Skeletal muscle tissue (tissue), 5 donors: ENCODE measurements at places on chromosomes 11 and 22. TPM values are rescaled to one million over a fixed set of nuclear protein-coding genes. Genes with fewer than 3 reads are reported as not detected.

The KCNQ1 gene
- total RNA-seq = 2.6 TPM

The GGT5 gene
- 2.1 TPM for total RNA-seq

The OR52N4 gene
- not detected for total RNA-seq

The SLC22A8 gene
- total RNA-seq = not detected

The NELL1 gene
- total RNA-seq = 3.7 TPM

The TIGD3 gene
- total RNA-seq = not detected

The PLAAT2 gene
- not detected for total RNA-seq

The MS4A12 gene
- total RNA-seq = not detected

The SMCO4 gene
- total RNA-seq = 2.6 TPM

The SCUBE2 gene
- total RNA-seq = 37.1 TPM
